ENCODE measurements at places on chromosomes 2 and 18.

- no peak for DNase-seq
Measured at GRCh38 chr2:70960833-70961647, 17.4 kb upstream of the ANKRD53 start.

- no peak for DNase-seq
Measured at GRCh38 chr2:20656561-20656960, 5.7 kb upstream of the HS1BP3 start.

DNA sequence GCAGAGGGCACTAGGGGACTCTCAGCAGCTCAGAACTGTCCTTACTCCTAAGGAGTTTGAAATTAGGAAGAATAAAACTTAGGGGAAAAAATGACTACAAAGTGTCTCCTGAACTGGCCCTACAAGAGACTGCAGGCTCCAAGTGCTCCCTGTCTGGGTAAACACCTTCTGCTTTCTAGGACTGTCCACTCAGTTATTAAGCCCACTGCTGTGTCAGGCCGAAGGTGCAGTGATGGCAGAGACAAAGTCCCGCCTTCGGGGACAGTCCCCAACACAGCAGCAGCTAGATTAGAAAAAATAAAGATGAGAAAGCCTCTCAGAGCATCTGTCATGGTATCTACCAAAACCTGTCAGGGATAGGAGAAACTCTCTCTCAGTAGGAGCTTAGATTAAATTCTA is 28.3 kb downstream of the TWIST2 start:
- no peak for DNase-seq

- DNase-seq = no peak
Measured at GRCh38 chr18:25516747-25517498, 165.0 kb upstream of the ZNF521 start.

DNA sequence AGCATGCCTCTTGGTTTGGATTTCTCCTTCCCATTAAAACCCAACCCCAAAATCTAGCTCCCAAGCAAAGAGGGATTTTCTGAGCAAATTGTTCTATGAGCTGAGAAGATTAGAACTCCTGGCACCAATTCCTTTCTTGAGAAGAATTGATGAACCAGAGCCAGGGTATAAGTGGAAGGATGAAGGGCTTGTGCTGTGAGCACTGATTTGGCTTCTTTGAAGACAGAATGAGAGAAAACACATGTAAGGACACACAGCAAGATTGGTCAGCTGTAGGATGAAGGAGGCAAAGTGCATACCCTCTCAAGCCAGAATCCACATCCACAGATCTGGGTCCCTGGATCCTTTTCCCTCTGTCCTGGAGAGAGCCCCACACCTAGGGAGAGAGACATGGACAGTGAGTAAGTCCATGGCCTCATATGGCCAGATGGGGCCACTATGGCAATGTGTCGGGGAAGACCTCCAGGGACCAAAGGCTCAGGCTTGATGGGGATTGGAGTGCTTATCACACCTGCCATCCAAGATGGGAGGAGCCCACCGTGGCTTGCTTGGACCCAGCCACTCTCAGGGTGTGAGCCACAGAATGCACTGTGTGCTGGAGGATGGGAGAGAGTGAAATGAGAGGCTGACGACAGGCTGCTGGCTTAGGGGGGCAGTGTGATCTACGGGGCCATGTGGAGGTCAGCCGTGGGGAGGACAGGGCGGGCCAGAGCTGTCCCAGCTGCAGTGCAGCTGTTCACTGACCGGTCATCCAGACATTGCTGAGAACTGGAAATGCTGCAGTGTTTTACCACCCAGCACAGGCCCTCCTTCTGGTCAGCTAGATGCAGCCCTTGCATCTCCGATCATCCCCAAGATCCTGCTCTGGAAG is 339.8 kb downstream of the CYP26B1 start:
- DNase-seq = no peak

- DNase-seq = no peak
Measured at GRCh38 chr2:86357392-86357963, 20.1 kb upstream of the REEP1 start.

GRCh38 chr2:195656161-195656858 is 716 bp upstream of the SLC39A10 start:
- no peak for DNase-seq

GRCh38 chr18:28494151-28494550 is 317.2 kb upstream of the CDH2 start:
- DNase-seq = no peak

DNA sequence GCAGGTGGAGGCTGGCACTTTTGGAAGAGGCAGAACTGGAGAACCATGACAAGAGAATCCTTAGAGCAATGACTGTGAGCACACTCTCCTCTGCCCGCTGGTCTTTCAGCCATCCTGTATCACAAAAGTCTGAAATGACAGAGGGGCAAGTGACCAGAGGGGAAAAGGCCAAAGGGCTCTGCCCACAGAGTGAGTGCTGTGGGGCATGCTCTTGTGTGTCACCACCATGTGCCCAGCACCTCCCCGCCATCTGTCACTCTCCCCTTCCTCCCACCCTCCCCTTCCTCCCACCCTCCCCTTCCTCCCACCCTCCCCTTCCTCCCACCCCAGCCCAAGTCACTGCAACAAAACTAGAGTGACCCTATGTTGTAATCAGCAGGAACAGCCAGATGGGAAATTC is 31.9 kb downstream of the DAW1 start:
- DNase-seq = no peak

- no peak for DNase-seq
Measured at GRCh38 chr2:66684289-66684688, 249.4 kb downstream of the MEIS1 start.

- no peak for DNase-seq
Measured at GRCh38 chr2:60394463-60394862, 159.0 kb downstream of the BCL11A start.

GRCh38 chr2:18105929-18106328 is 227.5 kb downstream of the KCNS3 start:
- DNase-seq = no peak

DNA sequence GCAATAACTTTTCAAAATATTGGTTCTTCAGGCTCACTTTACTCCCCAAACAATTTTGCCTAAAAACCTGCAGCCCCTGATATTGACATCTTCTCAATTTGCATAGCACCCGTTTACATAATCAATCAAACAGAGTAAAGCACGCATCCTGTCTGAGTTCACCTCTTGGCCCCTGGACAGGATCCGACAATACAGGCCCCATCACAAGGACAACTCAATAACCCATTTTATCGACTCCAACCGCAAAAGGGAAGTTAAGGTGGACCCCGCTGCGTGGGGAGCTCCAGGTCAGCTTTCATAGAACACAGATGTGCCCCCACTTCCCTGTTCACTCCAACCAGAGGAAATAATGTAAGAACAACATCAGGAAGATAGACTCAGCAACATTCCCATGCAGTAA is 44.7 kb downstream of the TTC32 start:
- DNase-seq = no peak

DNA sequence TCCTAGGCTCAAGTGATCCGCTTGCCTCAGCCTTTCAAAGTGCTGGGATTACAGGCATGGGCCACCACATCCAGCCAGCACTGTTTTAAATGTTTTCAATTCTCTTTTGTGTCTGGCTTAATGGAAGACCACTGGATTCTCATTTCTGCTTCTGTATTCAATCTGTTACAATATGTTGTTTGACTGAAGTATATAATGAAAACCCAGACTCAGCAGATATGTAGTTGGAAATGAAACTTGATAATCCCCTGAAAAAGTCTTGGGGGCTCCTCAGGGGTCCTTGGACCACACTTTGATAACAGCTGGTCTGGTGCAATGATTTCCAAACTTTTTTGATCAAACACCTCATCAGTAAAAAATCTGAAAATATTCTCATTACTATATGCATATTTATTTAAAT is 132.7 kb downstream of the ATAD2B start:
- no peak for DNase-seq

- DNase-seq = no peak
Measured at GRCh38 chr18:56637176-56637575, 1.2 kb downstream of the TXNL1 start.

DNA sequence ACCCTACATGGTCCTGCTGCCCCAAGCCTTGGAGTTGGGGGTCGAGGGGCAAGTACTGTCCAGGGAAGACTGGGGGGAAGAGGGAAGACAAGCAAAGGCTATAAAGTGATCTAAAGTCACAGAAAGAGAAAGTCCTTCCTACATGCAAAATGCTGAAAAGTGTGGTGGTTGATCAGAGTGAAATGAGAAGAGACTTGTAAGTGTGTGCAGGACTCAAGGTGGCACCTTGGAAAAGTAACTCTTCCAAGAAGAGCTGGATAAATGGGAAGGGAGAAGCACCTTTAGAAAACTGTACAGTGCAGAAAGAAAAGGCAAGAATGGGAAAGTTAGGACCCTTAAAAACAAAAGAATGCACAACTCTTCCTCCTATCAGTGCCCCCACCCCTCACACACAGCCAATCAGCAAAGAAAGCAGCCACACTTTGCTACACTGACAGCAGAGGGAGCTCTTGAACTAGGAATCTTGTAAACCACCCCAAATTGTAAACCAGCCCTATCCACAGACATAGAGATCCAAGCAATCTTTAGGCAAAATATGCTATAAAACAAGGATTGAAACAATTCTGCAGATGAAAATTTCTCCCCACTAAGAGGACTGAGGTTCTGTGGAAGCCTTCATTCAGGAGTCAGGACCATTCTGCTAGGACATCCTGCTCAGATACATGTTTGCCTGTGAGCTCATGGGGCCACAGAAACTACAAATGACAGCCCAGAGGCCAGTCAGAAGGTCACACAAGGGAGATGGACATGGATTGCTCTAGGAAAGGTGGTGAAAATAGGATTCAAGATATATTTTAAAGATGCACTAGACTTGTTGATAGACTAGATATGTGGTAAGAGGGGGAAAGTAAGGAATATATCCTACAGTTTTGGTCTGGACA is 146.4 kb downstream of the FTCDNL1 start:
- DNase-seq = peak; percentile 30

GRCh38 chr18:70289351-70290312 is 787 bp downstream of the SOCS6 start:
- DNase-seq = peak; percentile 83

DNA sequence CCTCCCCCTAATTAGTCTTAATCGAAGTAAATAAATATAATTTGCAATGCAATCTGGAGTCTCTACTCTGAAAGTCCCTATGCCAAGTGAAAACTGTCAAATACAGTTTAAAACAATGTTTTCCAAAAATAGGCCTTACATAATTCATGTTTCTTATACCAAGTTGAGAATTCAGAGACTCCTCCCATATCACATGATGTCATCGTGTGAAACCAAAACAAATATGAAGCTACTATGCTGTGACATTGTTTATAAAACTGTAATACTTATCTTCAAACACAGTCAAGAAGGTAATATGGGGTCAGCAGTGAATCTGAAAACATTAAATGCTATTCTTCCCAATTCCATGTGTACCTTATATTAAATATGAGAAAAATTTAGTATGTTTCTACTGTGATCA is 940.2 kb upstream of the FANCL start:
- no peak for DNase-seq

GRCh38 chr18:34495506-34495905 is 214.6 kb upstream of the DTNA start:
- DNase-seq = no peak

- DNase-seq = no peak
Measured at GRCh38 chr2:144701259-144701658, 181.3 kb upstream of the ZEB2 start.
